ENCODE measurements at places on chromosomes 16 and 17.

DNA sequence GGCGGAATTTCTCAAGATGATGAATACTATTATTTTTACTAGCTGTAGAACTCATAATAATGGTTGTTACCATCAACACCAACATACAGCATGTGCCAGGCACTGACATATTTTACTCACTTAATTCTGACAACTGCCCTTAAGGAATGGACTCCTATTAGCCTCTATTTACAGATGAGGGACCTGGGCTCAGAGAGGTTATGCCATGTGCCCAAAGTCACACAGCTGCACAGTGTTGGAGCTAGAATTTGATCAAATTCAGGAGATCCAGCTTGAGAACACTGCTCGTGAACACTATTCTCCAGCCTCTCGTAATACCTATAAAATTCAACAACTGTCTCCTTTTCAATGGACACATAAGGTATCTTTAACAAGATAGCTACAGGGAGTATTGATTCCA lies 97.2 kb downstream of the XYLT1 start:
- DNase-seq = no peak

DNA sequence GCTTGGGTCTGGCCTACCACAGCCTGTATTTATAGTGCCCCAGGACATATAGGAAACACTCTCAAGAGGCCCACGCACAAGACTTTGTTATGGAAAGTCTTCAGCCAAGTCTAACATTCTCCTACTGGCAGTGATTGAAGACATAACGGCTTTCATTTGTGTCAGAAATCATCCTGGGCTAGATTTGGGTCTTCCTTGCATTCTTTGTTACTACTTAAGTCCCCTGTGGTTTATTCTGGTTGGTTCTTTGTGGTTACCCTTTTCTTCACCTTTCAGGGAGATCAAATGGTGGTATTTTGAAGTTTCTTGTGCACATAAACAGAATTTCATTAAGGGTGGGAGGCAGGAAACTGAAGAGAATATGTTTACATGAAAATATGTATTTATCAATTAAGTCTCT lies 37.7 kb downstream of the REXO5 start:
- no peak for DNase-seq

DNA sequence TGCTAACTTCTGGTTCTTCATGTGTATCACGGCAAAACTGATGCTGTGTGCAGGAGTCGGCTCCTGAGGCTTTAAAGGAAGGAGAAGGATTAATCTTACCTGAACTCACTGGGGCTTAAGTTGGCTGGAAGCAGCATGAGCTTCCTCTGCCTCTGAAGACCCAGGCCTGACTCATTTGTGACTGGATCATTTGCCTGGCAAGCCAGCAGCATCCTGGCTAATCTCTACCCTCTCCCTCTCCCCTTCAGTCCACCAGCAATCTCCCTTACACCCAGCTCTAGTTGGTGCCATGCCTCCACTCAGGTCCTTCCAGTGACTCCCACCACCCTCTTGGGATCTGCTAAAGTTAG lies 150.3 kb downstream of the IRX3 start:
- DNase-seq = no peak

DNA sequence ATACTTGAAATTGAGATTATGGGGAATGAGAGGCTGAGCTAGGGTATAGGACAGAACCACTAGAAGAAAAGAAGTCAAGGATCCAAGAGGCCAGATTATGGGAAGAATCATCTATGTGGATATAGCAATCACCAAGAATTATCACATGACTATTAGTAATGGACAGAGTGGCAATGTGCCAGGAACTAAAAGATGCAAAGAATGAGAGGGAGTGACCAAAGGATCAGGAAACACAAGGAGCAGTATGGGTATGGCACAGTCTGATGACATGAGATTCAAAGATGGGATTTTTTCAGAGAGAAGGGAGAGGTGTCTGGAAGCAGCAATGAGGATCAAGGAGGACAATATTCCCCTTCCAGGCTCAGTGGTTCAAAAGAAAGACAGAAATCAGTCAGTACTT lies 212.2 kb downstream of the AATF start:
- no peak for DNase-seq

GRCh38 chr17:28473542-28473941 lies at the start of gene SLC13A2:
Gene SLC13A2 (plus strand): TSS chr17:28473644. CDS start chr17:28473713, 69 bp downstream.
- DNase-seq = no peak

- DNase-seq = no peak
These were observed 497.7 kb upstream of the CDH11 start for GRCh38 chr16:65619606-65620005.

- DNase-seq = no peak
These were observed 1.6 kb upstream of the HOXB7 start for GRCh38 chr17:48612456-48612853.

GRCh38 chr17:13699261-13699660 lies 97.5 kb upstream of the HS3ST3A1 start:
- no peak for DNase-seq
